Lung microvascular endothelial cell (primary cell): ENCODE measurements at places on chromosomes 6 and 20. TPM values are rescaled to one million over a fixed set of nuclear protein-coding genes. Genes with fewer than 3 reads are reported as not detected.

The CD93 gene
- 20.8 and 129 TPM in 2 replicates for total RNA-seq

The LHFPL5 gene
- total RNA-seq = not detected in 2 replicates

The RBL1 gene
- total RNA-seq = 2.6 and 3.9 TPM in 2 replicates

The ITPR3 gene
- 6.7 and 16.8 TPM in 2 replicates for total RNA-seq

The ANKEF1 gene
- 0.65 and 0.99 TPM in 2 replicates for total RNA-seq

The BCAS1 gene
- total RNA-seq = not detected in 2 replicates

The CCM2L gene
- 16.3 and 24.2 TPM in 2 replicates for total RNA-seq

GRCh38 chr20:8309634-8310033, 177.6 kb downstream of the PLCB1 start:
- DNase-seq = no peak

DNA sequence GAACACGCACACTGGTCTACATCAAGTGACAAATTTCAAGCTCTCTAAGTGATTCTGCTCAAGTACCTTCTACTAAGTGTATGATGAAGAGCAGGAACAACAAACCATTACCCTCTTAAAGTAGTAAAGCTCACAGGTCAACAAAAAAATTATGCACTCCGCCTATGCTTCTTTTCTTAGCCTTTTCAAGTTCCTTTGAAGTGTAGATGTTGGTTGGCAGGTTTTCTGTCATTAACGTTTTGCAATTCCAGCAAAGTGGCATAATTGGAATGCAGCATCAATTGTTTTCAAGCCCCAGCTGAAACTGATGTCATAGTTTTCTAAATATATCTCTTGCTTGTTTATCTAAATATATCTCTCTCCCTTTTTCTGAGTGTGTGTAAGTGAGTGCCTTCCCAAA, 396.9 kb upstream of the EYS start:
- no peak for DNase-seq

- DNase-seq = no peak
These were observed 28.6 kb downstream of the SPATA2 start for GRCh38 chr20:49886571-49887213.

GRCh38 chr20:51731731-51732095, 36.5 kb downstream of the ATP9A start:
- DNase-seq = no peak

DNA sequence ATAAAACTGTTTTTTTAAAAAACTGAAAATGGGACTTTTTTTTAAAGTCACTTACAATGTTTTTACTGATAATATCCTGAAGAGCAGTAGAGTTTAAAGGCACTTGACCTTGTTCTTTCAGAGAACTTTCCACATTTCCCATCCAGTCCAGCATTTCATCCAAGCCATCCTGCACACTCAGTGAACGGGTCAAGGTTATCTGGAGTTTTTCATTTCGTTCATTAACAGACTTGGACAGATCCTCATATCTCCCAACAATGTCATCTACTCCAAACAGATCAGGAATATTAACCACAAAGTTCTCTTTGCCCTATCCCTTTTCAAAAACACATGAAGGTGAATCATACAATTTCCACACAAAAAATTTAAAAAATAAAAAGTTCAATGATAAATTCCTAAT, 69.1 kb downstream of the DST start:
- DNase-seq = peak; percentile 44

DNA sequence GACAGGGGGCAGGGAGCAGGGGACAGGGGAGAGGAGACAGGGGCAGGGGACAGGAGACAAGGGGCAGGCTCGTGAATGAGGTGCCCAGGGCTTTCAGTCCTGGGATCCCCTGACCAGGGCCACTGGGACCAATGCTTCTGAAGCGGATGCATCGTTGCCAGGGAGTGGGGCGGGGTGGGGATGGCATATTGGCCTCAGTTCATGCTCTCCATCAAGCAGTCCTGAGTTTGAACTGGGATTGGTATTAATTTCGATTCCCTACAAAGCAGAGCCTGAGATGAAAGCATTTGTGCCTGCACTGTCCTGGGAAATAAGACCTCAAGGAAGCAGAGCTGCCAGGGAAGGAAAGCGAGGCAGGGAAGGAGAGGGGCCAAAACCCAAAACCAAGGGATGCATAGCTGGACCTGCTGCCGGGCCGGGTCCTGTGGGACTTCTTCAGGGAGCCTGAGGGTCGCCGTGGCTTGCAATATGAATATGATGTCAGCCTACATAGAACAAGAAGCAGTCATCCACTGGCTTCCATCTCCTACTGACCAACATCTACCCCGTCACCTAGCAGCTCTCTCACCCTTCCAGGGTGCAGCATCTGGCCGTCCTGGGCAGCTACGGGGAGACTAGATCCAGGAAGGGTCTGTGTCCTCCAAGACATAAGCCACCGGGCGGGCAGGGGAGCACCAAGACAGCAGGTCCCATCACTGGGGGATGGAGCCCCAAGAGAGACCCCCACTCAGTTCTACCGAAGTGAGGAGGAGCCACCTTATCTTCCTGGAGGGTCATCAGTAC, 233.3 kb downstream of the SYNDIG1 start:
- no peak for DNase-seq

- DNase-seq = no peak
These were observed 9.8 kb downstream of the POPDC3 start for GRCh38 chr6:105170059-105170458.

DNA sequence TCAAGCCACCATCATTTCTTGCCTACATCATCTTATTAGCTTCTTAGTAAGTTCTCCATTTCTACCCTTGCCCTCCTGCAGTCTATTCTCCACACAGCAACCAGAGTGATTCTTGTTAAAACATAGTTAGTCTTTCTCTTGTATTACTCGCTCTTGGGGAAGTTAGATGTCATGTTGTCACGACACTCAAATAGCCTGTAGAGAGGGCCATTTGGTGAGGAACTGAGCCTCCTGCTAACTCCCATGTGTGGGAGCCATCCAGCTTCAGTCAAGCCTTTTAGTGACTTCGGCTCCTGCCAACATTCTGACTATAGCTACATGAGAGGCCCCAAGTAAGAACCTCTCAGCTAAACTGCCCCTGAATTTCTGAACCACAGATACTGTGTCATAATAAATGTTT, 395.4 kb downstream of the CDC5L start:
- no peak for DNase-seq

GRCh38 chr6:161027385-161027784, 35.8 kb downstream of the MAP3K4 start:
- DNase-seq = no peak

GRCh38 chr6:139271056-139271455, 20.7 kb downstream of the TXLNB start:
- peak; percentile 14 for DNase-seq

- DNase-seq = peak; percentile 46
These were observed 25.5 kb upstream of the ASXL1 start for GRCh38 chr20:32332614-32333013.

DNA sequence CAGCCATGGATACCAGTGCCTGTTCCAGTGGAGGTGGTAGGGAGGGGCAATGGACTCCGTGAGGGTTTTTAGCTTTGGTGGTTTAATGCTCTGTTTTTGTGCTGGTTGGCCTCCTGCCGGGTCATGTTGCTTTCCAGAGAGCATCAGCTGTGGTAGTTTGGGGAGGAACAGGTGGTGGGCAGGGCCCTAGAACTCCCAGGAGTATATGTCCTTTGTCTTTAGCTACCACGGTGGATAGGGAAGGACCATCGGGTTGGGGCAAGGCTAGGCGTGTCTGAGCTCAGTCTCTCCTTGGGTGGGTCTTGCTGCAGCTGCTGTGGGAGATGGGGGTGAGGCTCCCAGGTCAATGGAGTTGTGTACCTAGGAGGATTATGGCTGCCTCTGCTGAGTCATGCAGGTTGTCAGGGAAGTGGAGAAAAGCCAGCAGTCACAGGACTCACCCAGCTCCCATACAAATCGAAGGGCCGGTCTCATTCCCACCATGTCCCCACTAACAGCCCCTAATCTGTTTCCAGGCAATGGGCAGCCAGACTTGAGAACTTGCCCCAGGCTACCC, 38.9 kb downstream of the MRAP2 start:
- no peak for DNase-seq

- DNase-seq = no peak
These were observed 58.8 kb upstream of the SLCO4A1 start for GRCh38 chr20:62583424-62583920.
